Cardiac fibroblast (primary cell): ENCODE measurements at places on chromosomes 5 and 9.

- DNase-seq: no peak
Measured at GRCh38 chr5:172679628-172680212, 38.7 kb downstream of the NEURL1B start.

DNA sequence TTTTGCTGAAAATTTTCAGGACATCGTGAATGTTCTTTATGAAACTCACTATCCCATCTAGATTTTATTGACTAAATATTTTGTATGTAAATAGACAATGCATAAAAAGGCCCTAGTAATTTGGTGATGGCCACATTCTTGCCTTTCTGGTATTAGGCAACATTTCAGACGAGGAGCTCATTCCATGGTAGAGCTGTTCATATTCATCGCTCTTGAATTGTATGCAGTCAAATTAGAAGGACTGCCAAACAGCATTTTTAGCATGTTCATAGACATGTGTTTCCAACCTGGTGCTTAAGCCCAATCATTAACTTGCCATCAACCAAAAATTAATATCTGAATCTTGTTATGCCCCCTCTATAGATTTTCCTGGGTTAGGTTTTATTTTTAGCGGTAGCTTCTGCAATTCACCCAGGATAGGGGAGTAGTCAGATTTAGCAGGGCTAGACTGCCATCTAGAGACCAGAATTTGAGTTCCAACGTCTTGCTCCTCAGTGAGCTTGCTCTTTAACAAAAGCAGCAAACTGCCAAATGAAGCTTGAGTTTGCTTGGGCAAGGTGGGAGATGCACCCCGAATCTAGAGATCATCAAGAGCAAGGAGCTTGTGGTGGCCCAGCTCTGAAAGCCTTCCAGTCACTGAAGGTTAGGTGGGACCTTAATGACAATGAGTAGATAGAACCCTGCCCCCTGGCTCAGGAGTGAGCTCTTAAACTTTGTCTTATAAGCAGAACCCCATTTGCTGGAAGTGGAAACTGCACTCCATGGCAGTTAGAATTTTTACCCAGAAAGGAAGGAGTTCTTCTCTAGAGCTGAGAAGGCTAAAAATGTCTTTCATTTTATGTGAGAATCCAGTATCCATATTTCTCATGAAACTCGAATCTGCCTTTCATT is 456.2 kb downstream of the RASEF start:
- peak; percentile 83 for DNase-seq

- DNase-seq: peak; percentile 62
Measured at GRCh38 chr9:114434878-114435311, 47.1 kb upstream of the AKNA start.

- peak; percentile 53 for DNase-seq
Measured at GRCh38 chr9:131734165-131734610, 5.7 kb downstream of the RAPGEF1 start.

GRCh38 chr5:141777711-141778110 is 95.7 kb upstream of the ARAP3 start:
- DNase-seq: no peak

GRCh38 chr5:124996764-124997077 is 250.3 kb upstream of the ZNF608 start:
- peak; percentile 82 for DNase-seq

- no peak for DNase-seq
Measured at GRCh38 chr9:25994605-25995004, 316.4 kb upstream of the TUSC1 start.

DNA sequence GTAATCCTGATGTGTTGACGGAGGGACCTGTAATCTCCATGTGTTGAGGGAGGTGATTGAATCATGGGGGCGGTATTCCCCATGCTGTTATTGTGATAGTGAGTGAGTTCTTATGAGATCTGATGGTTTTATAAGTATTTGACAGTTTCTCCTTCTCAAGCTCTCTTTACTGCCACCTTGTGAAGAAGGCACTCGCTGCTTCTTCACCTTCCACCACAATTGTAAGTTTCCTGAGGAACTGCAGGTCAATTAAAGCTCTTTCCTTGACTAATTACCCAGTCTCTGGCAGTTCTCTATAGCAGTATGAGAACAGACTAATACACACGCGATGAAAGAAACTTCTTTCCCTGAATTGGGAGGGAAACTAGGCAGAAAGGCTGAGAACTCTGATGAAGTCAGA is 141.1 kb upstream of the RAD23B start:
- peak; percentile 30 for DNase-seq

DNA sequence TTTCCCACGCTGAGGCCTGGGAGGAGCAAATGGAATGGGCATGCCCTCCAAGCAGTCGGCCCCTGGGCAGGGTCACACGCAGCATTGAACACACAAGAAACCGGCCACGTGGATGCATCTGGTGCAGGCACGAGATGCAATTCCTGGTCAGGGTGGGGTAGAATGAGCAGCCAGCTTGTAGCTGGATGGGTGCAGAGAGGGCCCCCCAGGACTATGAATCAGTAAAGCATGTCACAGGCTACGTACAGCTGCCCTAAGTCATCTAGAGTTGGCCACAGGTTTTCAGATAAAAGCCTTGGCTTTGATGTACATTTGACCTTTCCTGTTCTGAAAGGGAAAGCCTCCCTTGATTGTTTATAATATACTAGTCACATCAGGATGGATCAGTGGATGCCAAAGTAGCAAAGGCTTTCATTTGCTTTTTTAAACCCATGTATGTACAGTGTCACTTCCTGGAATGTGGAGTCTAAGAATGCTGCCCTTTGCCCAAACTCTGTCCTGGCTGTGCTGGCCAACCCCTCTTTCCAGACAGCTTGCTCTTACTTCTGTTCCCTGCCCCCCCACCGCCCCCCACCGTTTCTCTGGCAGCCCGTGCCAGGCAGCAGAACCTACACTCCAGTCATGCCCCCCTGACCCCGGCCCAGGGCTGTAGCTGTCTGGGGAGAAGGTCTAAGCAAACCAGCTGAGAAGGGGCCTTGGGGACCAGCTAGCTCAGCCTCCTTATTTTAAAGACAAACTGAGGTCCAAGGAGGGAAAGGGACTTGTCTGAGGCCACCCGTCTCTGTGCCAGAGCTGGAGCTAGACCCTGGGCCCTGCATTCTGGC is 169.2 kb downstream of the HSPA4 start:
- no peak for DNase-seq

- peak; percentile 77 for DNase-seq
Measured at GRCh38 chr9:121686930-121687541, 35.6 kb downstream of the DAB2IP start.

DNA sequence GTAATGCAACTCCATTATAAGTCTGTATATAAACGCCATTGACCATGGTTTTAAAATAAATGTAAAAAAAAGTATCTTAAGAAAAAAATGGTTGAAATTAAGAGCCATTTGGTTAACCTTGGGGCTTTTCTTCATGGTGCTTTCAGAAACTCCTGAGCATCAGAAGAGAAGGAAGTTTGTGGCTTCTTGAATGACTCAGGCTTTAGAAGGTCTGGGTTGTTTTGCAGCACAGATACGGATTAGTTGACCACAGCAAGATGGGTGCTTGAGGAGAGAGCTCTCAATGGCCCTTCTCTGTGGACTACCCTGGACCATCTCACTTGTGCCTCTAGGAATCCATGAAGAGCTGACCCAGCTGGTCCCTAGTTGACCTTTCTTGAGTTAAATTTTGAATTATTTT is 189.5 kb downstream of the TMEM38B start:
- DNase-seq: no peak

DNA sequence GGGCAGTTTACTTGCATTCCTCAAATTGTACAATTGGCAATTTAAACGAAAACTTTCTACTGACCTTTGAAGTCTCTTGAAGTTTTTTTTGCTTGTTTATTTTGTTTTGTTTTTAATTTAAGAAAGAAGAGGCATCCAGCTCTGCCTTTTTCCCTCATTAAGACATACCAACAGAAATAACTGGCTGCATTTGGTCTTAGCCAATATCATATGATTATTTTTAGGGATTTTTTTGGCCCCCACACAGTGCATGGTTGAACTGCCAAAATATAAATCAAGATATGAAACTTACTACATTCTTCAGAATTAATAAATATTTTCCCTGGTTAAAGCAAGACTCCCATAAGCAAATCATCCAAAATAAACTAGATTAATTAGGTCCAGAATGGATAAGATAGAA is 79.4 kb downstream of the ALDH1A1 start:
- no peak for DNase-seq

GRCh38 chr9:79026316-79026715 is 545.4 kb upstream of the TLE4 start:
- no peak for DNase-seq

- no peak for DNase-seq
Measured at GRCh38 chr5:4614088-4614487, 526.0 kb upstream of the ADAMTS16 start.

GRCh38 chr9:19193029-19193324 is 37.5 kb upstream of the DENND4C start:
- DNase-seq: no peak

DNA sequence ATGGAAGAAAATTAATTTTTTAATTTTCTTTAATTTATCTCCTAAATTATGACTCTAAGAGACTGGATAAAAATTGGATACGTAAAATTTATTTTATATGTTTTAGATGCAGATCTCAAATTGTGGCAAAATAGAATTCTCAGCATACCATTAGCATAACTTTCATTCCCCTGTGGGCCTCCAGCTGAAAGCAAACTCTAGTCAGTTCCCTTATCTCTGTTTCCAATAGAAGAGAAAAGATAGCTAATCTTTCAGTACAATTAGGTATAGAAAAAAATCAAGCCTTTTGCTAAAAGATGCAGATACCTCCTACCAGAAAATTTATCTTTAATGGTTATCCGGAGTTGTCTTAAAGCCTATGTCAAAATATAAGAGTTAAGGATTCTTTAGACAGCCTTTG is 1530.6 kb downstream of the EFNA5 start:
- peak; percentile 33 for DNase-seq

GRCh38 chr9:91221332-91221731 is 140.4 kb downstream of the AUH start:
- DNase-seq: peak; percentile 77

DNA sequence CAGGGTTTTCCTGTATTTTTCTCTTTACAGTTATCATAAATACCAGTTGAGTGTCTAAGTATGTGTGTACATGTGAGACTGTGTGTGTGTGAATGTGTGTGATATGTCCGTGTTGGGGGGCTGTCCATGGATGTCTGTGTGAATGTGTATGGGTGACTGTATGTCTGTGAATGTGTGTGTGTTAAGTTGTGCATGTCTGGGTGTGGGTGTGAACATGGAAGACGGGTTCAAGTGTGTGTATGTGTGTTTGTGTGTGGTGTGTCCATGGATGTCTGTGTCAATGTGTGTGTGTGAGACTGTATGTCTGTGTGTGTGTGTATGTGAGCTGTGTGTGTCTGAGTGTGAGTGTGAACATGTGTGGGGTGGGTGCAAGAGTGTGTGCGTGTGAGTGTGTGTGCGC is 55.0 kb downstream of the VAV2 start:
- DNase-seq: no peak
